NCI-H1694 (cell line): ENCODE measurements at places on chromosomes 11 and 22.

GRCh38 chr11:109697140-109697843 is 275.3 kb downstream of the C11orf87 start:
- peak; percentile 1 for DNase-seq

GRCh38 chr22:49973018-49973961 is 12.7 kb downstream of the PIM3 start:
- DNase-seq: no peak

DNA sequence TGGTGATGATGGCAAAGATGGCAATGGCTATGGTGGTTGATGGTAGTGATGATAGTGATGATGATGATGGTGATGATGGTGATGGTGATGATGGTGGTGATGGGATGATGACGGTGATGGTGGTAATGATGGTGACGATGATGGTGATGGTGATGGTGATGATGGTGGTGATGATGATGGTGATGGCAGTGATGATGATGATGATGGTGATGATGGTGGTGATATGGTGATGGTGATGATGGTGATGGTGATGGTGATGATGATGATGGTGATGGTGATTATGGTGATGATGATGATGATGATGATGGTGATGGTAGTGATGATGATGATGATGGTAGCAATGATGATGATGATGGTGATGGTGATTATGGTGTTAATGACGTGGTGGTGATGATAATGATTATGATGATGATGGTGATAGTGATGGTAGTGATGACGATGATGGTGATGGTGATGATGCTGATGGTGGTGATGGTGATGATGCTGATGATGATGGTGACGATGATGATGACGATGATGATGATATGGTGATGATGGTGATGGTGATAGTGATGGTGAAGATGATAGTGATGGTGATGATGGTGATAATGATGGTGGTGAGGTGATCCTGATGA is 232.1 kb downstream of the BRD1 start:
- no peak for DNase-seq

GRCh38 chr11:19594326-19594725 is 118.3 kb upstream of the NAV2 start:
- no peak for DNase-seq

DNA sequence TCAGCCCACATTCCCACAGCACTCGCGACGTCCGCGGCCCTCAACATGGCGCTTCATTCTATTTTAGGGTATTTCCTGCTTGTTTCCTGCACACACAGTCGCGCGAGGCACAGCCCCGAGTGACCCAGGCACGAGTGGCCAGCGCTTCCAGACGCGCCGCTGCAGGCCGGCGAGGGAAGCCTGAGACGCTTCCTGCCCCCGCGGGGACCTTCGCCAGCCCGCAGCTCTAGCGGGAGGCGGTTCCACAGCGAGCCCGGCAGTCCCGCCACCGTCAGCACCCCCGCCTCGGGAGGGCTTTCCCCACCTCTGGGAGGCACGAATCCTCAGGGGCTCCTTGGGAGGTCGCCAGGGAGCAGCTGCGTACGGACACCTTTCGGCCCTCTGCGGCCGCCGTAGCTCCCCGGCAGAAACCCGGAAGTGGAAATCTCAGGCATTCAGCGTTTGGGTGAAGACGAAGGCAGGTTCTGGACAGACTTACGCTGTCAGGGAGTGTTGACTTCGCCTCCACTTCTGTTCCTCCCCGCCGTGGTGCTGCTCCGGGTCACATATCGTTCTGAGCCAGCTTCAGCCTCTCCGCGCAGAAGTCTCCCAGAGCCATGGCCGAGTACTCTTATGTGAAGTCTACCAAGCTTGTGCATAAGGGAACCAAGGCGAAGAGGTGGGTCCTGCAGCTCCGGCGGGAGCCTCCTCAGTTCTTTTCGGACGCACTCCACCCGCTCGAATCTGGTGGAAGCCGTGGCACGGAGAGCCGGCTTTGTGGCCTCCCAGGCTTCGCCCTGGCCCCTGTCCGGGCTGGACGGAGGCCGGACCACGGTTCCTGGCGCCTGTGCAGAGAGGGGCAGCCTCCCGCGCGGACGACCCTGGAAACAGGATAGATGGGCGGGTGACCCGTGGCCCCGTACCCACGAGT is 2925.9 kb upstream of the OR11H1 start:
- no peak for DNase-seq

DNA sequence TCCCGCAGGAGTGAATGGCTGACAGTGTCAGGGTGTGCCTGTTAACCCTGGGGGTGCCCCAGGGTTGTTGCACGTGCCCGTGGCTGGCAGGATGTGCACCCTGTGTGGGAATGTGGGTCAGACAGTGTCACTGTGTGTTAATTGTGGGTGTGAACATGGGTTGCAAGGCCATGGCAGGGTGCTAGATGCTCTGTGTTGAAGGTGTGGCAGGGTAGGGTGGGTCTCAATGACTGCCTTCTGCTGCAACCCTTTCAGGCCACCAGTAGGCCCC is 8.3 kb downstream of the RIN1 start:
- DNase-seq: no peak

GRCh38 chr11:35804451-35805040 is 139.3 kb upstream of the LDLRAD3 start:
- no peak for DNase-seq

GRCh38 chr11:27212248-27212780 is 150.7 kb downstream of the CCDC34 start:
- no peak for DNase-seq

GRCh38 chr22:30028731-30029130 is 51.5 kb upstream of the HORMAD2 start:
- no peak for DNase-seq

- DNase-seq: no peak
Observed at GRCh38 chr22:33274214-33275072, 216.3 kb upstream of the SYN3 start.
